ENCODE measurements at places on chromosomes 5 and 9.

- DNase-seq, result no peak
Measured at GRCh38 chr9:135592625-135593024, 31.1 kb downstream of the PAEP start.

GRCh38 chr9:131402738-131403492, 9.0 kb downstream of the PRRC2B start:
- peak; percentile 47 for DNase-seq

GRCh38 chr9:108680946-108681345, 174.8 kb downstream of the ACTL7B start:
- no peak for DNase-seq

- DNase-seq, result no peak
Measured at GRCh38 chr9:137160716-137161557, 8.9 kb downstream of the LRRC26 start.

- peak; percentile 7 for DNase-seq
Measured at GRCh38 chr9:134230092-134230941, 66.0 kb upstream of the RNU6ATAC start.

GRCh38 chr9:126860757-126861466, 473 bp downstream of the ZBTB34 start:
- DNase-seq, result no peak

DNA sequence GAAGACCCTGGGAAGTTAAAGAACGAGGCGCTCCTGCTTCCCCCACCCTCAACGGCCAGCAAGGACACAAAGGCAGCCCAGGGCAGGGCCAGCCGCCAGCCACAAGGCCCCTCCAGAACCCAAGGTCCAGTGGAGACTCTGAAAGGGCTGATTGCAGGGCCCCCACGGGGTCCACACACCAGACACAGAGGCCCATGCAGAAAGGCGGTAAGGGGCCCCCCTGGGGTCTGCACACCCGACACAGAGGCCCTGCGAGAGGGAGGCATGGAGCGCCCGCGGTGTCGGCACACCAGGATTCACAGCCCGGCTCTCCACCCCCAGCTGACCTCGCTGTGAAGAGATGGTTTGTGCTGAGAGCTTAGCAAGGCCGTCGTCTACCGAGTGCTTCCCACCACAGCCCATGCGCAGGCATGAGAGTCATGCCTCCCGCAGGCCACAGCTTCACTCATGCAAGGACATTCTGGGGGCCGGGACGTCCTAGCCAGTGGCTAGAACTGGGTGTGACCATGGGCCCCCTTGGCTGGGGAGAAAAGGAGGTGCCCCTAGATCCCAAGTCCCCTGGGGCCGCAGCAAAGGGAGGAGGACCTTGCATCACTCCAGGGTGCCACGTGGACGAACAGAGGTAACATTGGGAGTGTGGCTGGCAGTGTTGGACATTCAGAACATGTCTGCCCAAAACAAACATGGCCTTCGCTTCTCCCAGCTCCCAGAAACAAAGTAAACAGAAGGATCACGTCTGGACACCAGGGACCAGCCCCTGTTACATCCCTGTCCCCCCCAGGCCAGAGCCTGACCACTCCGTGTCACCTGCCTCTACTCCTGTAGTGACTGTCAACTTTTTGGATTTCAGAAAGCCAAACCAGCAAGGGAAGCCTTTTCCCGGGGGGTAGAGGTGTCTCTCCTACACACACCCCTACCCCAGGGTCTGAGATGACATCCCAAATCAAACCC, 9.8 kb downstream of the BRD3 start:
- no peak for DNase-seq

DNA sequence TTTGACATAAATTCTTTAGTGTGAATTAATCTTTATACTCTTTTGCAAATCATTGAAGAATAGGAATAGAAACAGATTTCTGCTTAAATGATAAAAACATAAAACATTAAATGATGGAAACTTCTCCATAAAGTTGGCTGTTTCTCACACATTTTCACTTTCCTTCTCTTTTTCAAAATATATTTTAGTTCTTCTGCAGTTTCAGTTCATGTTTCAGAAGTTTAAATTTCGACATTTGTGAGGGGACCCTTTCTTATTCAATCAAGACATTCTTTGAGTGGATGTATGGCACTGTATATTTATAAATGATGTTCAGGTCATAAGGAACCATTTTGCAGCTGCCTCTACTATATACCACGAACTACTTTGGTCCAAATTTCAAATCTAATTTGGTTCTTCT, 34.6 kb downstream of the TNFAIP8 start:
- DNase-seq, result no peak

DNA sequence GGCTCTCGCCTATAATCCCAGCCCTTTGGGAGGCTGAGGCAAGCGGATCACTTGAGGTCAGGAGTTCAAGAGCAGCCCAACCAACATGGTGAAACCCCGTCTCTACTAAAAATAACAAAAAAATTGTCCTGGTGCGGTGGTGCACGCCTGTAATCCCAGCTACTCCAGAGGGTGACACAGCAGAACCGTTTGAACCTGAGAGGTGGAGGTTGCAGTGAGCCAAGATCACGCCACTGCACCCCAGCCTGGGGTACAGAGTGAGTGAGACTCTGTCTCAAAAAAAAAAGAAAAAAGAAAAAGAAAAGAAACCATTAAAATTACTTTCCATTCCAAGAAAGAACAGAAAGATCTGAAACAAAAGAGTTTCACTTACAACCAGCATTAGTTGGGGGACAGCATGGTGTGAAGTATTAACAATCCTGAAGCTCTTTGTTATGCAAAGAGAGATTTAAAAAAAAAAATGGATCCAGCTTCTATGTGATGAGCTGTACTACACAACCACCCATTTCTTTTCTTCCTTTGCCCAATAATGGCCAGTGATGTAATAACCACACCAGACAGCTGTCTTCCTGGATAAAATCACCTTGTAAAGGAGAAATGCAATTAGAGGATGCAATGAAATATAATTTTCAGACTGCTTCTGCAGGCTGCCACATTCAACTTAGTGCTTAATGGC, 76.9 kb downstream of the MED27 start:
- DNase-seq, result no peak
